HFFc6 (cell line): ENCODE measurements at places on chromosomes 3 and 15.

- no peak for DNase-seq
Observed at GRCh38 chr3:30263238-30263924, 343.0 kb upstream of the TGFBR2 start.

- DNase-seq: no peak
Observed at GRCh38 chr15:61171209-61171608, 57.9 kb downstream of the RORA start.

DNA sequence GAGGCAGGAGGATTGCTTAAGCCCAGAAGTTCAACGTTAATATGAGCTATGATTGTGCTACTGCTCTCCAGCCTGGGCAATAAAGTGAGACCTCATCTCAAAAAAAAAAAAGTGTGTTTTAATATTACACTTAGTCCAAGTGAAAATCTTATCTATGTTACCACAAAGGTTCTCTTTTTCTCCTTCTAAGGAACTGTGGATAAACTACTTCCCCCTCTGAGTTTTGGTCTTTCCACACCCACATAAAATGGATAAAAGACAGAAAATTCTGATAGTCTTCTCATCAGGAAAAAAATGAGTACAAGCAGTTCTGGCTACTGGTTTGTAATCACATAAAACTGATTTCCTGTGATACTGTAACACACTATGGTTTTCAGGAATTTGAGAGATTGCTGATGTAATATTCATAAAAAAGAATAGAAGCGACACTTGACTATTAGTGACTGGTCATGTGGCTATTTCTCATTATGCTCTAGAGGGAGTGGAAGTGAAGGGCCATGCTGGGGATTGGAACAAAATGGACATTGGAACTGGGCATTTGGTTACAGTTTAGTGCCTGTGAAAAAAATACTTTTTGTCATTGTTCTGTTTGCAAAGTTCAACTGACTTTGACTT is 68.2 kb downstream of the RYR3 start:
- DNase-seq: no peak

DNA sequence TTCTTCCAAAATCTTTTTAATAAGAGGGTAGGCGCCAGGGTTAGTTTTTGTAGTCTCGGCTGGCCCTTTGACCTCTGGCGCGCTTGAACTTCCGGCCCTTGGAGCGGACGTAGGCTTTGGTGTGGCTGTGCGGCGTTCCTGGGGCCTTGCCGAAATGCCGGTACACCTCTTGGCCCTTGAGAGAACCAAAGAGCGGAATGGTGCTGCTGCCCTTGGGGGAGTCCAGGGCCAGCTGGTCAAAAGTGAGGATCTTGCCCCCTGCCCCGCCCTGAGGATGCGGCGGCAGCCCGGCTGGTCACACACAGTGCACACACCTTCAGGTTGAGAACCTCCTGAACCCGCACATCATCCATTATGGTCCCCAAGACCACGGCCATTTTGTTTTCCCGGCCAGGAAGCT is 20.0 kb upstream of the CHRNB4 start:
- no peak for DNase-seq

- no peak for DNase-seq
Observed at GRCh38 chr3:45933591-45933990, 9.7 kb upstream of the CXCR6 start.

GRCh38 chr3:129205109-129205832 is 21.6 kb upstream of the CNBP start:
- no peak for DNase-seq

GRCh38 chr3:44208568-44208967 is 33.1 kb upstream of the TOPAZ1 start:
- DNase-seq: no peak

DNA sequence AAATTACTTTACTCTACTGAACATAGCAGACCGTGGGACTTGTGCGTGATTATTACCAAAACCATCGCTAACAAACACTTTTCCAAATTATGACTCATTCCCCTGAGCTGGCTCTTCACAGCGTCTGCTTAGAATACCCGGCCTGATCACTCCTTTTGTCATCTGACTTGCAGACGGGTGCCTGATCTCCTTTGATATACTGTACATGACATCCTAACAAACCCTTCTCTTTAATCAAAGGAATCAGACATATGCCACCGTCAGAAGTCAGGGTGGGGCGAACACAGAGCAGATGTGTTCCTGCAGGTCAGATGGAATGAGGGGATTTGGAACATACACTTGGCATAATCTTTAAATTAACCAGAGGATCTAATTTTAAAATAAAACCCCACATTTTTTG is 48.5 kb upstream of the SH3GL3 start:
- DNase-seq: peak; percentile 35

GRCh38 chr3:32643354-32643753 is 41.6 kb upstream of the CNOT10 start:
- DNase-seq: no peak

DNA sequence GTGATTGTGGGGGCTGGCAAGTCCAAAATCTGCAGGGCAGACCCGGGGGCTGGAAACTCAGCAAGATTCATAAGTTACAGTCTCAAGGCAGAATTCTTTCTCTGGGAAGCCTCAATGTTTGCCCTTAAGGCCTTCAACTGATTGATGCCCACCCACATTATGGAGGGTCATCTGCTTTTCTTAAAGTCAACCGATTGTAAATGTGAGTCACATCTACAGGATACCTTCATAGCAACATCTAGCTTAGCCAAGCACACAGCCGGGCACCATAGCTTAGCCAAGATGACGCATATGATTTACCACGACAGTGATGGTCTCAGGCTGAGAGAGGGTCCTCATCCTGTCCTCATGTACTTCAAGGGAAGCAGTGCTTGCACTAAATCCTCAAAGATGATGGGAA is 43.5 kb downstream of the IDH2 start:
- no peak for DNase-seq

- DNase-seq: no peak
Observed at GRCh38 chr15:63379492-63380150, 2.0 kb downstream of the CA12 start.

DNA sequence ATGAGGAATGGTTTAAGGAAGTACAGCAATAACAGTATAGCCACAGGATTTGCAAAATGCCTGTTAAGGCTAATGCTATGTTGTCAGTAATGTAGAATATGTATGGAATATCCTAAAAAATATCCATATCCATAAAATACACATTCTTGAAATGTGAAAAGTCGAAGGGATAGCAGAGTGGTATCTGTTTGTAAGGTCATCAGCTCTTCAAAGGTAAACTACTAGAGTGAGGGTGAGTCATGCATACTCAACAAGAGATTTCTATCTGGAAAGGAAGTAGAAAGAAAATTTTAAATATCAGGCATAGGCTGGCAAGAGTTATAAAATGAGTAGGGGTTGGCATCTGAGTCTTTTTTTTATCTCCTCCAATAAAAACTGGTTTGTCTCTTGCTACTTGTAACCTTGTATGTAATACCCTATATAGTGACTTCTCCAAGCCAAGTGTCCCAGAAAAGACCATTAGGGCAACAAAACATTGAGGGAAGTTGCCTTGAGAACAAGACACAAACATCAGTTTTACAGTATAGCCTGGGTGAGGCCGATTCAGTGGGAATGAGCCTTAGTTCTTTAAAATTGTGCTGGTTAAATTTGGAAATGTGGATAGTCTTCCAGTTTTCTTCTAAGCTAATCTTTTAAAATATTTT is 103.1 kb downstream of the SPATA16 start:
- DNase-seq: no peak

DNA sequence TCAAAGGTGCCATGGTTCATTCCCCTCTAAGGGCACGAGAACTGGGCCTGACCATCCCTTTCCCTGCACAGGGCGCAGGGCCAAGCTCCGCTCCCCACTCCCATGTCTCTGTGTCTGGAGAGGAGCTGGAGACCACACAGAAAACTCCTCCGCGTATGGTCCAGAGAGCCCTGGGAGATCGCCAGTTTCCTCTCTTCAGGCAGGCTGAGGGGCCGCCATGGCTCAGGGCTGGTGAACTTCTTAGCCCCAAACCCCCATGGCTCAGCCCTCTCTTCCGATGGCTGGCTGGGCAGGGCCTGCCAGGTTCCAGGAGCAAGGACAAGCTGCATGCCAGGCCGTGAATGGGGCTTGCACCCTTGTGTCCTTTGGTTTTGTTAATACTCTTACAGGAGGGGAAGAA is 52.9 kb downstream of the EXOG start:
- no peak for DNase-seq

DNA sequence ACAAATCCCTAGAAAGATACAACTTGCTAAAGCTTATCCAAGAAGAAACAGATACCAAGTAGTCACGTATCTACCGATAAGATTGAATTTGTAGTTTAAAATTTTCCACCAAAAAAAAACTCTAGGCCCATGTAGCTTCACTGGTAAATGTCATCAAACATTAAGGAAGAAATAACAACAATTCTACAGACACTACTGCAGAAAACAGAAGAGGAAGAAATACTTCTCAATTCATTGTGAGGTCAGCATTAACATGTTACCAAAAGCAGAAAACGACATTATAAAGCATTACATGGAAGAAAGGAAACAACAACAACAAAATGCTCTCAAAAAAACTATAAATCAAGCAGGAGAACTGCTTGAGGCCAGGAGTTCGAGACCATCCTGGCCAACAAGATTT is 27.5 kb upstream of the TM4SF19 start:
- DNase-seq: no peak

- DNase-seq: no peak
Observed at GRCh38 chr3:79751703-79752102, 16.1 kb downstream of the ROBO1 start.

DNA sequence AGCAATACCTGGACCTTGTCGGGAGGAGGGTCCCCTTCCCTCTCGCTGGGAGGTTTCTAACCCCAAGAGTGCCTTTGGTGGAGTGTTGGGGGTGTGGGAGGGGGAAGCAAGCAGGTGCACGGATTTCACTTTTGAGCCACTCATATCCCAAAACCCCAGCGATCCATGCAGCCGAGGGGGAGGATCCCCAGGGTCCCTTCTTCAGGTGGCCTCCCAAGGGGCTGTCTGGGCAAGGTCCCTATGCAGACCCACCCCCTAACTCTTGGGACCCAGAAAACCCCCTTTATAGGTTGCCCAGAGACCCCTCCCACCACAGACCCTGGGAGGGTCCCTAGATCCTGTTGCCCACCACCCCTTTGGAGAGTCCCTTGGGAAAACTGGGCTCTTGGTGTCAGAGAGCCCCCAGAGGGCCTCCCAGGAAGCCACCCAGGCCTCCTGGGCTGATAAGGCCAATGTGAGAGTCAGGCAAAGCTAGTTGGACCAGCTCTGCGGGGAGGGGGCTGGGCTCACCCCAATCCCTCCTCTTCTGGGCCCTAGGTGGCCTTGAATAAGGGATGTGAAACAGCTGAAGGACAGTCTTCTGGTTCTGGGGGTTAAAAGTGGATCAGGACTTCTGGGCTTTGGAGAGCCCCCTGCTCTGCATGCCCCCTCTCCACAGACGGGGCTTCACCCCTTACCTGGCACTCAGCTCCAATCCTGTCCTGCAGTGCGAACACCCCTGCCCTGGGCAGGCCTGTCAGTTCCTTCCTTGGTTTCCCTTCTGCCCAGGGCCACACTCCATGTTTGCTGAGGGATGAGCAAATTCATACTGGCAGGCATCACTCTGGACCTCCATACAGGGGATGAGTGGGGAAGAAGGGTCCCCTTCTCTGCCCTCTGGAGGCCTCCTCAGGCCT is 932 bp upstream of the PLCD1 start:
- no peak for DNase-seq

DNA sequence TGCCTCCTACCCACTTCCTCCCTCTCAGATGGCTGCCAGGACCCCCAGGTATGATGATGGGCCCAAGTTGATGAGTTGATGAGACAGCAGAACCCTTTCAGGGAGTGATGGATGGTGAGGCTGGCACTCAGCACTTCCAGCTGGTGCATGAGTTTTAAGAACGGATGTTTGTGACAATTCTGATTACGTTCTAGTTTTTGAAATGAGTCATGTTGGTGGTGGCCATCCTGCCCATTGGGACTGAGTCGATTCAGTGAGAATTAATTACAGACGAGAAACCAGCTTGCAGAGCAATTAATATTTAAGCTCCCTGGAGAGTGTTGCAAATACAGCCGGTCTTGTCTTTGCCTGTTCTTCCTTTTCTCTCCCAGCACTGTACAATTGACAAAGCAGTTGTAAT is 56.9 kb upstream of the NR2C2 start:
- no peak for DNase-seq

DNA sequence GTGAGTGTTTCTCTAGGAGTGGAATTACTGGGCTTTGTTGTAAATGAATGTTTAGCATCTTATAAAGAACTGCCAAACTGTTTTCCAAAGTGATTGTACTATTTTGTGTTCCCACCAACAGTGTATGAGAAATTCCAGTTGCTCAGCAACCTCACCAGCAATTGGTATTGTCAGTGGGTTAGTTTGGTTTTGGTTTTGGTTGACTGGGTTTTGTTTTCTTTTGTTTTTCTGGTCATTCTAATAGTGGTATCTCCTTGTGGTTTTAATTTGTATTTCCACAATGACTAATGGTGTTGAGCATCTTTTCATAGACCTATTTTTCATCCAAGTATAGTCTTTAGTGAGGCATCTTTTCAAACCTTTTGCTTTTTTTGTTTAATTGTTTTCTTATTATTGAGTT is 27.1 kb downstream of the FILIP1L start:
- DNase-seq: peak; percentile 82

- no peak for DNase-seq
Observed at GRCh38 chr3:103002425-103003176, 567.8 kb downstream of the ZPLD1 start.

- DNase-seq: no peak
Observed at GRCh38 chr15:91291673-91292072, 191.6 kb downstream of the SV2B start.

GRCh38 chr3:117586161-117586560 is 876.6 kb downstream of the TUSC7 start:
- no peak for DNase-seq

GRCh38 chr3:47197287-47197686 is 33.4 kb upstream of the SETD2 start:
- no peak for DNase-seq

DNA sequence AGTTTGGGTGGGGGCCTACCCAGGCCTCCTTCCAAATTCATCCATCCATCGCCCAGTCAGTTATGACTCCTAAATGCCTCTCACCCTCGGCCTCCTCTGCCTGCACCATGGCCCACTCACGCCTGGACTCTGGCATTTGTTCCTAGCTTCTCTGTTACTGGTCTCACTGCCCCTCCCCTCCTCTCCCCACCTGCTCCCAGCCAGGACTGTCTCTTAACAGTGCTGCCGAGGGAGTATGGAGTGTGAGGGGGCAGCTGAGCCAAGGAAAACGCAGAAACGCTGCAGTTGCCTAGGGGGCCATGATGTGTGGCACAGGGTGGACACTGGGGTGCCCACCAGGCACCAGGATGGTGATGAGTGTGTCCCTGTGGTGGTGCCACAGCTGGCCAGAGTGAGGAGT is 3.1 kb downstream of the RCCD1 start:
- no peak for DNase-seq

DNA sequence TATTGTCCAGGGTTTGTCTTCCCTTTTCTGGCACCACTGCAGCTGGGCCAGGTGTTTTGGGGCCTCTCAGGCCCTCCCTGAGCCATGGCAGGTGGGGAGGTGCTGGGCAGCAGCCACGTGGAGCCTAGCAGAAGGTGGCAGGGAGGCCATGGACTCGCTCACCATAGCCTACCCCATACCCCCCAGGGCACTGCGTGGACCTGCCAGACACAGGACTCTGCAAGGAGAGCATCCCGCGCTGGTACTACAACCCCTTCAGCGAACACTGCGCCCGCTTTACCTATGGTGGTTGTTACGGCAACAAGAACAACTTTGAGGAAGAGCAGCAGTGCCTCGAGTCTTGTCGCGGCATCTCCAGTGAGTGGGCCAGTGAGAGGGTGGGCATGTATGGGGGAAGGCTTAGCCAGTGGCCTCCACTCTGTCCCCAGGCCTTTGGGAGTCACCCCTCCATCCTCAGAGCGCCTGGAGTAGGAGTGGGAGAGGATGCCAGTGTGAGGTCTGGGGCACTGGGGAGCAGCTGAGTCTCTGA is 11.9 kb downstream of the SPINT1 start:
- DNase-seq: no peak

GRCh38 chr3:26422415-26422814 is 200.2 kb upstream of the LRRC3B start:
- DNase-seq: no peak
